Esophagus squamous epithelium (tissue), 5 donors: ENCODE measurements at places on chromosomes 7 and 10.
A peak's percentile ranks its signal among the peaks of the same experiment; 100 is the strongest.

- no peak for DNase-seq
These were observed 37.8 kb upstream of the GARS1 start for GRCh38 chr7:30556840-30557239.

DNA sequence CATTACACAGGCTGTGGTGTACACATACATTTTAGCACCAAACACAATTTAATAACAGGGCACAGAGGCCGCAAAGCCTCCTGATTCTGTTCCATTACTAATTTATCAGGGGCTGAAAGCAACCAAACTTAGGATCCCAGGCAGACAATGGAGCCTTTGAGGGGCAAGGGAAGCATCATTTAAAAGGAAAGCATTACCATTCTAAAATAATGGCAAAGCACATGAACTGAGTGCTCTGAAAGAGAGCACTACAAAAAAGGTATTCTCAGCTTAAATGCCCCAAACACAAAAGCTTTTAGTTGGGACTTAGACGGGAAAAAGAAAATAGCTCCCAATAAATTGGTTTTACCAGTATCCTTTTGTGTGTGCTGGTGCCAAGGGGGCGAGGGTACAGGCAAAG lies 282.0 kb upstream of the ETV1 start:
- DNase-seq = no peak

GRCh38 chr7:74403521-74404387 lies 50.0 kb upstream of the GTF2IRD1 start:
- no peak for DNase-seq

GRCh38 chr10:129332476-129332875 lies 134.6 kb upstream of the MGMT start:
- no peak for DNase-seq

- DNase-seq = no peak
These were observed 18.7 kb upstream of the RBM20 start for GRCh38 chr10:110625356-110625894.

DNA sequence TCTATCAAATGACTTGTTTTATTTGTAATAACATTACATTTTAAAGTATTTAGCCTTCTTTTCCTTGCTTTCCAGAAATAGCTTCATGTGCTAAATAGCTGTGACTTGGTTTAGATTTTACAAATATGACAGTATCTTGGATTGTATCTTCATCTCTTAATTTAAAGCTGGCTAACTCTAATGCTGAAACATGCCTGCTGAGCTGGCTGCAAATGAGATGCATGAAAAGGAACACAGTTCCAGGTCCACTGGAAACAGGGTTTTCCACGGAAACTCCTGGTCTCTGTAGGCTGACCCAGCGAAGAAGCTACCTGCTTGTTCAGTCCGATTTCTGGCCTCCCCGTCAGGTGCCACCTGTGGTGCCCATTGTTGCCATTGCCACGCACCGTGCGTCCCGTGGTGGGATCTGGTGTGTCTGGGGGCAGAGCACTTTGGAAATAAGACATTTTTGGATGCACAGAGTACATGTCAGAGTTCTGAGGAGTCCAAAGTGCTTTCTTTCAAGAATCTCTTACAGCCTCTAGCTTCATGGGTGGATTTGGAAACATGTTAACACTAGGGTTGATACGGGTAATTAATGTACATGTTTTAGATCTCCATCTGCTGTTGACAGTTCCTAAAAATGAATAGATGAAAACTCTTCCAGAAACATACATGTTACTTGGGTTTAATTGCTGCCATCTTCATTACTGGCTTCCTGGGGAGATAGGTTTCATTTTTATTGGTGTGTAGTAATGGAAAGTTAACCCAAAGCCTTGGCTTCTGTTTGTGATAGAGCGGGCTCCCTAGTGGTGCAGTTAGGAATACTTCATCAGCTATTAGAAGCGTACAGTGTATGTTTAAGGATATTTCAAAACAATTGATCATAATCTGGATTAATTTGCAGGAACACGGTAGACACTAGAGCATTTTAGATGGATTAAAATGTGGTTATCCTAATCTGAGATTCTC lies 45.0 kb downstream of the SHH start:
- DNase-seq = no peak

GRCh38 chr10:90855126-90855525 lies 2.7 kb downstream of the HTR7 start:
- DNase-seq = no peak

GRCh38 chr7:102387064-102387463 lies 9.1 kb upstream of the PRKRIP1 start:
- DNase-seq = no peak

GRCh38 chr7:105101864-105102263 lies 87.9 kb downstream of the KMT2E start:
- no peak for DNase-seq

GRCh38 chr7:105775580-105775979 lies 100.8 kb downstream of the ATXN7L1 start:
- DNase-seq = no peak

DNA sequence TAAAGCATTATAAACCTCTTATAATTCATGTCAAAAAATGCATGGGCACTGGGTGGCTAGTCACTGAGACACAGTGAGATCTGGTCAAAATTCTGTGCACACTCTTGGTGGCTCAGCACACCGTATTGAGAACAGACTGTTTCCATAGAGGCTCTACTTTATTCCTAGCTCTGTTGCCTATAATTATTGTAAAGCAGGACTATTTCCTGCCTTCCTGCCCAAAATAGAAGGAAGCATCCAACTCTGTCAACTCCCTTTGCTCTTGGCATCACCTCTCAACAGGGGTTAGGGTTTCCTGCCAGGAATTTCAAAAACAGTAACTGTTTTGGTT lies 45.1 kb downstream of the PTN start:
- DNase-seq = no peak

- peak; percentile 22 for DNase-seq
These were observed 63.9 kb upstream of the GSDME start for GRCh38 chr7:24821045-24821753.

DNA sequence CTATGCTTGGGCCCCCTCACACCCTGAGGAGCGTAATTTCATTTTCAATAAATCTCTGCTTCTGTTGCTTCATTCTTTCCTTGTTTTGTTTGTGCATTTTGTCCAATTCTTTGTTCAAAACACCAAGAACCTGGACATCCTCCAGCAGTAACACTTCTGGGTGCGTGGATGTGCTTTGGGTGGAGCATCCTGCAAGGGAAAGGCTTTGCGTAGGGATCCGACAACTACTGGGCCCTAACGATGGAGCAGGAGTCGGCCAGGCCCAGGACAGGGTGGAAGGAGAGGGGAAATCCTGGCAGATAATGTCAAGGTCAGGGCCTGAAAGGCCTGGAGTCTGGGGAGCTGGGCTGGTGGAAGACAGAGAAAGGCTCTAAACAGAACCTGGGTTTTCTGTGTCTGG lies 231.8 kb downstream of the ADAM12 start:
- DNase-seq = no peak

DNA sequence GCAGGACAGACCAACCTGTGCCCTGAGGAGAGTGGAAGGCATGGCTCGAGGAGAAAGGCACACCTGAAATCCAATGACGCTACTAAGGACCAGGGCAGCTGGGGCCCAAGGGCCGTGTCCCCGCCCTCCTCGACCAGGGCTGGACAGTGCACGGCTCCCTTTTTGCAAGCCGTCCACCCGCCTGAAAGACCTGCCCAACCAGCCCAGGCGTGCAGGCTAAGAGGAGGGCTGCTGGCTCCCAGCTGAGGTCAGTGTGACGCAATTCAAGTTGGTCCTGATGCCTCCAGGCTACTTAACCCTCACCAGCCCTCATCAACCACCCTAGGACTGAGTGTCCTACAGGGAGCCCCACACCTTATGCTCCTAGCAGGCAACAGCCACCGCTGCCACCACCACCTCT lies 69.3 kb downstream of the DLG5 start:
- no peak for DNase-seq

DNA sequence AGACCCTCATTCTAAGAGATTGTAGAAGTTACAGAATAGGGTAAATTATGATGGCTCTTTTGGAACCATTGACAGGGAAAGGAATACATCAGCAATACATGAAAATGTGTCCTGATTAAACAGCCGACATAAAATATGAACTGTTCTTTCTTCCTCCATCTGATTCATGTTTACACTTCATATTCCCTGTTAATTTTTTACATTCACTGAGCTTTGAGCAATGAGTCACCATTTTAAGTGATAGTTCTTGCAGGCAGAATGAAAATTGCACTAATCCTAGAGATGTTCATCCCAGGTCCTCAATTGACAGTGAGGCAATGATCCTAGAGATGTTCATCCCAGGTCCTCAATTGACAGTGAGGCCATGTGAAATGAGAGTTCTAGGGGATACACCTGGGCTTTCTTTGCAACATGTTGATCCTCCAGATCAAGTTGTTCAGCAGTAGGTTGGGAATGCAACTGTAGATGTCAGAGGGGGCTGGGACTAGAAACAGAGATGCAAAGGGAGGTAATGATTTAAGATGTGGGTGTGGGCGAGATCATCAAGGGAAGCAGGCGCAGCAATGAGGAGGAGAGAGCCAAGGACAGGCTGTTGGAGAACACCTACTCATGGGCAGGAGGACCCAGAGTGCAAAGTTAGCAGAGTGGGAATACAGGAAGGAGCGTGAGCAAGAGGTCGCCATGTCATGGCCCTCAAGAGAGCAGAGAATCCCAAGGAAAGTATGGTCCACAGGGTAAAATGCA lies 138.7 kb downstream of the ZNF365 start:
- DNase-seq = no peak

GRCh38 chr10:117616179-117616578 lies 73.6 kb downstream of the EMX2 start:
- no peak for DNase-seq

DNA sequence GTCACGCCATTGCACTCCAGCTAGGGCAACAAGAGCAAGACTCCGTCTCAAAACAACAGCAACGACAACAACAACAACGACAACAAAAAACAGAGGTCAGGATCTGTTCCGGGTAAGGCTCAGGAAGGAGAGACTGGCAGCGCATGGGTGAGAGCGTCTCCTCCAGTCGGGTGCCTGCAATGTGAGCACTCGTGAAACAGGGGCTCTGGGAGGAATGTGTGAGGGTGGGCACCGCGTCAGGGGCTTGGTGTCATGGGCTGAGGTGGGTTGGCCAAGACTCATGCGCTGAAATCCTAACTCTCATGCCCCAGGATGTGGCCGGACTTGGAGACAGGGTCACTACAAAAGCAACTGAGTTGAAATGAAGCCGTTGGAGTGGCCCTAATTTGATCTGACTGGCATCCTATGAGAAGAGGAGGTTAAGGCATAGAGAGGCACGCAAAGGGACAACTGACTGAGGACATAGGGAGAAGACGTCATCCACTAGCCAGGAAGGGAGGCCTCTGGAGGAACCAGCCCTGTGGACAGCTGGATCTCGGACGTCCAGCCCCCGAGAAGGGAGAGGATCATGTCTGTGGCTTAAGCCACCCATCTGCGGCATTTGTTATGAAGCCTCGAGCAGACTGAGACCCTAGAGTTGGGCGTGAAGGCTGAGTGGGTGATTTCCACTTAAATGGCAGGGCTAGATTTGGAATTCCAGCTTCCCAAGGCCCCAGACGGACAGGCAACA lies 241.5 kb upstream of the PITRM1 start:
- DNase-seq = no peak

DNA sequence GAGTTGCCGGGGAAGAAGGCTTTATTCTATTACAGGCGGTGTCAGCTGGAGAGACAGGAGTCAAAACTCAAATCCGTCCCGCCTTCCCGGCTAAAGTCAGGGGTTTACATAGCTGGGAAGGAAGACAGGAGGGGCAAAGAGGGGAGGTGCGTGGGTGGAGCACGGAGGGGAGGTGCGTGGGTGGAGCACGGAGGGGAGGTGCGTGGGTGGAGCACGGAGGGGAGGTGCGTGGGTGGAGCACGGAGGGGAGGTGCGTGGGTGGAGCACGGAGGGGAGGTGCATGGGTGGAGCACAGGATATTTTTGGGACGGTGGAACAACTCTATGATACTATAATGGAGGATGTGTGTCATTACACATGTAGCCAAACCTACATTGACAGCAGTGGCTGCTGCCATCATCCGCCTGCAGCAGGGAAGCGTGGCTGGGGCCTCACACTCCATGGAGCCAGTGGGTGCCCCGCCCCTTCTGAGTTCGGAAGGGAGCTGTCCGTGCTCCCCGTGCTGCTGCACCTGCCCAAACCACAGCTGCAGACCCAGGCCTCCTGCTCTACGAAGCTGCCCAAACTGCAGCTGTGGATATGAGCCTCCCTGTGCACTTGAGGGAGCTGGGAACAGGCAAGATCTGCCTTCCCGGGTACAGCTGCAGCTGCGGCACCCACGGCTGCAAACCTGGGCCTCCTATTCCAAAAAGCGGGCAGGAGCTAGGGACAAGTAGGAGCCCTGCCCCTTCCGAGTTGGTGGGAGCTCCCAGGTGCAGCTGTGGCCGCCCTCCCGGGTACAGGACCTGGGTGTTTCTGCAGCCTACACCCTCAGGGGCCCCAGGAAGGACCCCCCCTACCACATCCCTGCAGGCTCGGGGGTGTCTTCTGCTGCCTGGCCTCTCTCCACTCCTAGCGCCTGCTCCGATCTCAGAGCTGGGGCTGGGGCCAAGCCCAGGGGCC lies 119.4 kb downstream of the DYNC2I1 start:
- no peak for DNase-seq

GRCh38 chr7:31478721-31479120 lies 35.2 kb upstream of the ITPRID1 start:
- DNase-seq = no peak

- DNase-seq = no peak
These were observed 39.7 kb downstream of the CACNB2 start for GRCh38 chr10:18179891-18180290.

DNA sequence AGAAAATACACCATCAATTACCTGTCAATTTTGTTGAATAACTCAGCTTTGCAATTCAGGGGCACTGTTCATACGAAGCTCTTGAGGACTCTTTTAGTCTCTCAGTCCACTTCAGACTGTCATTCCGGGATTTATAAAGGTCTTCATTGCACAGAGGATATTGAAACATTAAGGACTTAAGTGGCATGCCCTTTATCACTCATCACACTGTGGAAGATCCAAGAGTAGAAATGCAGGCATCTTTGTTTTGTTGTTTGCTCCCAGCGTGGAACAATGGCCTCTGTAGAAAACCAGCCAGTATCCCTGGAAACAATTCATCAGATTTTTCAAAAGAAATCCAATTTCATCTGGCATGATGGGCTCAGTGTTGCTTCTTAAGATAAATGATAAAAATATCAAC lies 66.3 kb upstream of the LRGUK start:
- no peak for DNase-seq

DNA sequence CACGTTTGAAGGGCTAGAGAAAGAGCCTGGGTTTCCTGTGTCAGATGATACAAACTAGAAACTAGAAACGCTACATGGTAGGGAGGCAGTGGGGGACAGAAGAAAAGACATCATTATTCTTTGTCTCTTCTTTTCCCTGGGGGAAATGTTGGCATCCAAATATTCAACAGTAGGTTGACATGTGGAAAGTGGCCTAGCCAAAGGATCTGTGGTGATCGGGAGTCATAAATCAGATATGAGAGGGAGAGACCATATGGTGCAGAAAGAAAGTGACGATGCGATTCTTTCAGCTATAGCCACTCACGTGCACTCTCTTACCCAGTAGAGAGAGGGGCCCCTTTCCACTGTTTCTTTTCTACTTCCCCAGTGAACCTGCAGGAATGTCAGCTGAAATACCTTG lies 964.7 kb downstream of the LRMDA start:
- no peak for DNase-seq

DNA sequence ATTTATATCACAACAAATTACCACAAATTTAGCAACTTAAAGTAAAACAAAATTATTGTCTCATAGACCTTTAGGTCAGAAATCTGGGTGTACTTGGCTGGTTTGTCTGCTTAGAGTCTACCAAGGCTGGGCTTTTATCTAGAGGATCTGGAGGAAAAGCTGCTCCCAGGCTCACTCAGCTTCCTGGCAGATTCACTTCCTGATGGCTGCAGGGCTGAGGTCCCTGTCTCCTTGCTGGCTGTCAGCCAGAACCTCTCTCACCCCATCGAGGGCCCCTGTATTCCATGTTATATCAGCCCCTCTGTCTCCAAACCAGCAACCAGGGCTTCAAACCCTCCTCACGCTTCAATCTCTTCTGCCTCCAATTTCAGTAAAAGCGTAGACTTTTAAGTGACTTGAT lies 734.9 kb downstream of the NRG3 start:
- no peak for DNase-seq
